Motor neuron (in vitro differentiated cells): ENCODE measurements at places on chromosomes 4 and X. TPM values are rescaled to one million over a fixed set of nuclear protein-coding genes. Genes with fewer than 3 reads are reported as not detected.
A peak's percentile ranks its signal among the peaks of the same experiment; 100 is the strongest.

DNA sequence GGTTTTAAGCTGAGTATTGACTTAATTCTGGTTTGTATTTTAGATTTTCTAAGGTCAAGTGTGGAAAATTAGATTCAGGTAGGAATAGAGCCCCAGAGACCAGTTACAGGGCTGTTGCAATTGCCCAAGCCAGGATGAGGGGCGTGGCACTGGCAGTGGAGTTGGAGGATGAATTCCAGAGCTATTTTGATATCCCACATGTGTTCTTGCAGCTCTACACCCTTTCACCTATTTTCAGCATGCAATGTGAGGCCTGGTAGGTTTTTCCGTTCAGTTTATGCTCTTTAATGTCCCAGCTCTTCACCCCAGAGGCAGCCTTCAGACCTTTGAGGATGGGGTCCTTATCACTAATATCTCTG is 17.9 kb upstream of the OGT start:
- no peak for ATAC-seq

Gene HERC5
- total RNA-seq, result 3.3 and 3.6 TPM in 2 replicates

DNA sequence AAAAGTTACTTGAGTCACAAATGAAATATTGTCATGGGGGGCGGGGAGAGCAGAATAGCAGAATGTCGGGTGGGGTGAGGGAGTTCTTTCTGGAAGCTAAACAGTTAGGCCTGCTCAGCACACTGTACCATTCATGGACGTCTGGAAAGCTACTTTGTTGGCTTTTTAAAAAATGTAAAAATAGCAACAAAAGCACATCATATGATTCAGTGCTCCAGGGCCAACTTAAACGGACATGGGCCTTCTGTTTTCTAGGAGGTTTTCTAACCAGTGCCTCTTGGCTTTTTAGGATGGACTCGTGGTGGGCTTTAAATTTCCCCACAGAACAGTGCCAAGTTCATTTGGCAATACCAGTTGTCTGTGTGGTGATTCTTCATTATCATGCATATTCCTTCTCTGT is 57.4 kb upstream of the CLCN4 start:
- ATAC-seq, result no peak

Gene ADH1A
- not detected in 2 replicates for total RNA-seq

Gene TRIM60
- total RNA-seq, result not detected in 2 replicates

DNA sequence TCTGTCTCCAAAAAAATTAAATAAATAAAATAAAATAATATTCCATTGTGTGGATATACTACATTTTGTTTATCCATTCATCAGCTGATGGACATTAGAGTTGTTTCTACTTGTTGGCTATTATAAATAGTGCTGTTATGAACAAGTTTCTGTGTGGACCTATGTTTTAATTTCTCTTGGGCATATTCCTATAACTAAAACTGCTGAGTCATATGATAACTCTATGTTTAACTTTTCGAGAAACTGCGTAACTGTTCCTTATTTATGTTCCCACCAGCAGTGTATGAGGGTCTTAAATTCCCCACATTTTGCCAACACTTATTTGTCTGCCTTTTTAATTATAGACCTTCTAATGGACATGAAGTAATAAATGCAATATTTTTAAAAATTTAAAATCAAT is 369.5 kb downstream of the CHIC1 start:
- no peak for ATAC-seq

DNA sequence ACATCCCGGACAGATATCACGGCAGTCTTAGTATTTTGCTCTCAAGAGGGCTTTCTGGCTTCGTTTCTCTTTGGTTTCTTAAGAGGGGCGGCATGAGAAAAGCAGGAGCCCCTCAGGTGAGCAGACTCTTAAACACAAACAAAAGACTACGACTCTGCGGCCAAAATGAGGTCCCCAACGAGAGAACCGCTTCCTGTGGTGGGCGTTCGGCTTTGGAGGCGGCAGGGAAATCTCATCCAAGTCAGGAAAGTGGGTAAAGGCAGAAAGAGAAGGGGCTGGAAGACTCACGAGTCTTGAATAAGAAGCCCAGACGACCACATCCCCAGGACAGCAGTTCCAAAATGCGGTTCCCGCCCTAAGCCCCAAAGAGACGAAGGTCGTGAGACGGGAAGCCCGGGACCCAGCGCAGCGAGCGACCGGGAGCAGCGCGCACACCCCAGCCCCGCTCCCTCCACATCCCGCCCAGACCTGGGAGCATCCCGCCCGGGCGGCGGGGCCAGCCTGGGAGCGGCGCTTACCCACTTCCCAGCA is 409 bp downstream of the UGDH start:
- ATAC-seq, result no peak

Gene SSX3
- not detected in 2 replicates for total RNA-seq

GRCh38 chrX:105297041-105297440 is 76.5 kb upstream of the TEX13A start:
- no peak for ATAC-seq

DNA sequence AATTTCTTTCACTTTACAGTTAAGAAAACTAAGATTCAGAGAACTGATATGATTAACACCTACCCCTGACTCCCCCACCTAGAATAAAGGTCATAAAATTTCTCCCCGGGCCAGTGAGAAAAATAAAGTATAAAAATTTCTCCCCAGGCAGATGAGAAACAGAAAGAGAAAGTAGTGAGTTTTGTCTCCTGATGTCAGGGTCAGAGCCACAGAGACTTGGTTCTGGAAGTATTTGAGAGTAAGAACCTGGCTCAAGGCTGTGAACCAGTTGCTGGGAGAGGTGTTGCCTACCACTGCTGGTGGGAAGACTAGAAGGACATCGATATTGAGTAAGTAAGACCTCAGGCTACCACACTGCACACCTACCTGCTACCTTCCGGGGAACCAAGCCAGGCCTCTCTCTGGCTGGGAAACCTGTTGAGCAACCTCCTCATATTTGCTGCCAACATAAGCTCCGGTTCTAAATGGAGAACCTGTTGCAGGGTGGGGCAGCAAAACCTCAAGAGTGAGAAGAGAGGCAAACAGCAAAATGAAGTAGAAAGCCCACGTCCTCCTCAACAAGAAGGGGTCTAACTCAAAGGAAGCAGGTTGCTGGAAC is 104.2 kb upstream of the PUDP start:
- no peak for ATAC-seq

- ATAC-seq, result peak; percentile 54
Observed at GRCh38 chr4:140238351-140239056, 84.5 kb upstream of the MAML3 start.

Gene USP46
- 17.8 and 19.8 TPM in 2 replicates for total RNA-seq

- peak; percentile 31 for ATAC-seq
Observed at GRCh38 chr4:53764761-53765490, 173.6 kb upstream of the LNX1 start.

GRCh38 chr4:148776941-148777340 is 334.7 kb upstream of the NR3C2 start:
- ATAC-seq, result peak; percentile 69

GRCh38 chr4:43276321-43276720 is 383.8 kb downstream of the GRXCR1 start:
- ATAC-seq, result peak; percentile 16

DNA sequence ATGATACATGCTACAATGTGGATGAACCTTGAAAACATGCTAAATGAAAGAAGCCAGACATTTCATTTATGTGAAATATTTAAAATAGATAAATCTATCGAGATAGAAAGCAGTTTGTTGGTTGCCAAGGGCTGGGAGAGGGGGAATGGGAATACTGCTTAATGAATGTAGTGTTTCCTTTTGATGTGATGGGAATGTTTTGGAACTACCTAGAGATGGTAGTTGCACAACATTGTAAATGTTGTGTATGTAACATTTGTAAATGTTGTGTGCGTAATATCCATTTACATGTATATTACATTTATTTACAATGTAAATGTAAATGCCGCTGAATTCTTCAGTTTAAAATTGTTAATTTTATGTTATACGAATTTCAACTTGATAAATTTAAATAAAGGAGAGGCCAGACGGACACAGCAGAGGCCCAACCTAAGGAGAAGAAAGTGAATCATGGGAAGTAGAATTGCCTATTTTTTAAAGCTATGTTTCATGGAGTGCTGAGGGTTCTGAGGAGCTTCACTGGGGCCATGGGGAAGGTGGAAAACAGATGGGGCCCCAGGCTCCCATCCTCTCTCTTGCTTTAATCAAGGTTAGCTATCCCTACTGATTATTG is 60.0 kb upstream of the TEX13D start:
- peak; percentile 58 for ATAC-seq

Gene NR3C2
- 7.8 and 9.3 TPM in 2 replicates for total RNA-seq

Gene GRK4
- total RNA-seq, result 9.3 and 10.3 TPM in 2 replicates

Gene MGAT4D
- total RNA-seq, result 0.25 TPM in 1 of 2 replicates, not detected in the other

Gene TRPC5OS
- 0.14 TPM in 1 of 2 replicates, not detected in the other for total RNA-seq

- peak; percentile 47 for ATAC-seq
Observed at GRCh38 chr4:163556177-163556576, 61.7 kb downstream of the TMA16 start.

- ATAC-seq, result no peak
Observed at GRCh38 chr4:61442936-61443335, 242.8 kb downstream of the ADGRL3 start.

DNA sequence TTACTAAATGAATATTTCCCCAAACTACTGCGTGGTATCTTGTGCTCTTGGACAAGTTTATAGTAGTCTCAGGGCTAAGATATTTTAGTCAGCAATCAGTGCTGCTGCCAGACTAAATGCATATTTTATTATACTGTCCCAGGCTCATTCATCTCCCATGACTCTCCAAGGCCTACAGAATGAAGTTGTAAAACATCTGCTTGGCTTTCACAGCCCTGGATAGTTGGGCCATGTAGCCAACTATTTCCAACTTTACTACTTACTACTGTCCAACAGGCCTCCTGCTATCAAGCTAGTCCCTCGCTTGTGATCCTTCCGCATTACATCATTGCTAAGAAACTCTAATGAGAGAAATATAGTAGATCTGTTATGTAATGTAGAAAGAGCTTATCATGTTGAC is 31.4 kb downstream of the MAGEB16 start:
- ATAC-seq, result no peak

Gene CXCL9
- 0.05 TPM in 1 of 2 replicates, not detected in the other for total RNA-seq

DNA sequence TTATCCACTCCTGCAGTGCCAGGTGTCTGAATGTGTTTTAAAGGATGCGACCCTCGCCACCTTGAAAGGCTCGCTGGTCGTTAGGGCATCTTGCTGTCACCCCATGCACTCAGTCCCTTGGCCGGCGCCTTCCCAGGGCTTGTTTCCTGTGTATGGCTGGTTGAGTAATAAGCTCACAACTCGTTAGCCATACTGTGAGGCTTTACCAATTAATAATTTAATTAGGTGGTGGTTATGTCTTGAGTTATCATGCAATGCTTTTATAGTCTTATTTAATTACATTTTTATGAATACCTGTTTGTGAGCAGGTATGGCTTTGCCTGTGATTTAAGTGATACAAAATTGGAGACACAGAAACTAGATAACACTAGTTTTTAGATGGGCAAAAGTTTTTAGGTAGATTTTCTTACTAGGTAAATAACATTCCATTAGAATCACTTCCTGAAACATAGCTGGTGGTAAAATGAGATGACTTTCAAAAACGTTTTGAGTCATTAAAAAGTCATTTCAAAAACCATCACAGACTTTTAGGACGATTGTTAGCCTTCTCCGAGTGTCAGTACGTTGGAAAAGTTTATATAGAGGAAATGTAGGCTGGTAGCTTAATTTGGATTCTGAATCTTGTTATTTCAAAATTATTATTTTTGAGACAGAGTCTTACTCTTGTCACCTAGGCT is 18.2 kb downstream of the PTTG2 start:
- ATAC-seq, result no peak

GRCh38 chr4:106315476-106315967 is 487 bp downstream of the TBCK start:
- ATAC-seq, result no peak

Gene GIMD1
- total RNA-seq, result not detected in 2 replicates

Gene PARM1
- 1.1 and 1.4 TPM in 2 replicates for total RNA-seq

DNA sequence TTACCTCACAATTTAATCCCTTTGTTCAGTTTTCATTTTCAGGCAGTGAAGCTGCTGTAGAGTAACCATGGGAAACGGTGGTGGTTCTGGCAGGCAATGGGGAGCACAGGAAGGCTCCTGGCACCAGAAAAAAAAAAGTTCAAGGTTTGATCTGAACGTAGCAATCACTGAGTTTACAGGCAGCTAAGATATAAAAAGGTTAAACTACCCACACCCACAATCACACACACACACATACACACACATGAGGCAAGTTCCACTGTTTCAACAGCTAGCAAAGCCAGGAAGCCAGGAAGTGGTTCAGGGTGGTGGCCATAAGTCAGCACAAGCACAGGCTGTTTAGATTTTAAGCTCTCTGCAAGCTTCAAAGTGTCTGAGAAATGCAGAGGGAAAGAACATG is at the start of gene SULT1B1:
Gene SULT1B1, minus strand, starts transcription at position 166 of the 400 bp plus-strand sequence. CDS start 5,403 bp downstream, outside the sequence.
- ATAC-seq, result no peak

GRCh38 chr4:17770845-17771244 is 10.6 kb downstream of the FAM184B start:
- ATAC-seq, result no peak

- ATAC-seq, result no peak
Observed at GRCh38 chrX:14819769-14820168, 53.1 kb downstream of the FANCB start.

Gene NPY5R
- 1.4 TPM in 2 replicates for total RNA-seq

- no peak for ATAC-seq
Observed at GRCh38 chr4:1460967-1461868, 55.0 kb upstream of the NKX1-1 start.

DNA sequence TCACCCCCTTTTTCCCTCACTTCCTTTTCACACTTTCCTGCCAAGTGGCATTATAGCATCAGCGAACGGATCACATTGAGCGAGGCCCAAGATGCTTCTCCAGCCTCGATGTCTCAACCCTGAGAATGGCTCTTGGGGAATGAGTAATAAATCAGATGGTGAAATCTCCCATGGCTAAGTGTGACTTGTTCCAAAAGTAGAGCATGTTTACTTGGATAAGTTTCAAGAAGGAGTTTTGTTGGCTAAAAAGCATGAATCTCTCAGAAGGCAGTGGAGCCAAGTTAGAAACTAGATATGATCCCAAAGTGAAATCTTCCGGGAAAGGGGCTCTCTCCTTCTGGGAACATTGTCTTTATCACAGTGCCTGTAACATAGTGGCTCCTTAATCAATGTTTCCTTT is 316.3 kb downstream of the CAMK2D start:
- no peak for ATAC-seq

DNA sequence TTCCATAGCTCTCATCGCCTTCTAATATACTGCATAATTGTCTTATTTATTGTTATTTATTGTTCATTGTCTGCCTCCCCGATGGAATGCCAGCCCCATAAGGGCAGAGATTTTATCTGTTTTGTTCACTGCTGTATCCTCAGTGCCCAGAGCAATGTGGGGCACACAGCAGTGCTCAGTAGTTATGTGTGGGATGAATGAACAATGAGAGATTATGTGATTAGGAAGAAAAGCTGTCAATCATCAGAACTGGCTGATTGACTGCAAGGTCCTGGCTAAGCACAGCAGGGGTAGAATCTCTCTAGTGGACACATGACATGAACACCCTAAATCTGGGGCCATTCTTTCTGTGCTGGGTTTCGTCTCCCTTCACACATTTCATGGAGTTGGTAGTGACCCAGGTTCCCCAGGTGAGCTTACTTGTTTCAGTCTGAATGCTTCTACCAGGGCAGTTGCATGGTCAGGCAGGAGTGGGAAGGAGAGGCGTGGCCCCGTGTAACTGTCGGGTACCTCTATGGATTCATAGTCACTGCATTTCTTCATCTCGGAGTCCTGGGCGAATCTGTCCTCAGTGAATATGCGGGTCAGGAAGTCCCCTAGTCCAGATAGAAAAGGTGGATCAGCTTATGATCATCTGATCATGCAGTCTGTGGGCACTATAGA is 12.6 kb downstream of the PPEF2 start:
- no peak for ATAC-seq
